ENCODE measurements at places on chromosomes 1 and 21. TPM values are rescaled to one million over a fixed set of nuclear protein-coding genes. Genes with fewer than 3 reads are reported as not detected.

The KCNH1 gene
- polyA plus RNA-seq: 5.2 TPM

The CYP4X1 gene
- 1.6 TPM for polyA plus RNA-seq

The HNRNPCL2 gene
- polyA plus RNA-seq: not detected

The SORT1 gene
- polyA plus RNA-seq: 107 TPM

The MSH4 gene
- not detected for polyA plus RNA-seq

The TP73 gene
- 19.0 TPM for polyA plus RNA-seq

The UBL4B gene
- 4.9 TPM for polyA plus RNA-seq

The ATP6V1G3 gene
- polyA plus RNA-seq: not detected

The COL11A1 gene
- polyA plus RNA-seq: 0.58 TPM

The KPRP gene
- polyA plus RNA-seq: not detected

The IL22RA1 gene
- not detected for polyA plus RNA-seq

The SPATA45 gene
- polyA plus RNA-seq: not detected

The ADAMTS5 gene
- polyA plus RNA-seq: 0.22 TPM

The OVAAL gene
- not detected for polyA plus RNA-seq

The HORMAD1 gene
- not detected for polyA plus RNA-seq

The LDLRAD1 gene
- polyA plus RNA-seq: not detected

The C8B gene
- polyA plus RNA-seq: not detected

The TMCO2 gene
- polyA plus RNA-seq: not detected

The B3GALT2 gene
- 2.3 TPM for polyA plus RNA-seq

The KCNAB2 gene
- polyA plus RNA-seq: 91.0 TPM

The FAM167B gene
- 4.8 TPM for polyA plus RNA-seq

The ZNF678 gene
- 3.3 TPM for polyA plus RNA-seq

The S100A7 gene
- not detected for polyA plus RNA-seq

The TSPAN1 gene
- 9.4 TPM for polyA plus RNA-seq

The BMP8B gene
- 10.3 TPM for polyA plus RNA-seq

The SHE gene
- polyA plus RNA-seq: 1.6 TPM

The LRRC8C gene
- polyA plus RNA-seq: 3.7 TPM

The DENND2D gene
- polyA plus RNA-seq: 6.1 TPM

The TFF3 gene
- 59.5 TPM for polyA plus RNA-seq

The FAAH gene
- polyA plus RNA-seq: 25.0 TPM

The VANGL1 gene
- polyA plus RNA-seq: 10.8 TPM

The CPLANE2 gene
- 17.4 TPM for polyA plus RNA-seq

The CLCNKB gene
- polyA plus RNA-seq: 0.44 TPM

Measured in brain (organoid and tissue), 16 donors.